ENCODE measurements at places on chromosomes 3 and 15.

DNA sequence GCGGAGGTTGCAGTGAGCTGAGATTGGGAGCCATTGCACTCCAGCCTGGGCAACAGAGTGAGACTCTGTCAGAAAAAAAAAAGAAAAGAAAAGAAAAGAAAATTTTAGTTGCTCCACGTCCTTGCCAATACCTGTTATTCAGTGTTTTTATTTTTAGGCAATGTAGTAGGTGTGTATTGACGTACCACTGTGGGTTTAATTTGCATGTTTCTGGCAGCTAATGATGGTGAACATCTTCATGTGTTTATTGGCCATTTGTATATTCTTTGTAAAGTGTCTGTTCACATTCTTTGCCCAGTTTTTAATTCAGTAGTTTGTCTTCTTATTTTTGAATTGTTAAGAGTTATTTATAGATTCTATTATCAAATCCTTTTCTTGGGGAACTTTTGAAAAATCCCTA, 38.1 kb upstream of the GCSAM start:
- no peak overlapping the region for H3K4me3 ChIP-seq
- H3K27me3 ChIP-seq, result no peaks in the 10 kb centered on the region
- no peaks in the 10 kb centered on the region for H3K4me1 ChIP-seq
- H3K36me3 ChIP-seq, result no peaks in the 10 kb centered on the region
- no peak overlapping the region for H3K27ac ChIP-seq

DNA sequence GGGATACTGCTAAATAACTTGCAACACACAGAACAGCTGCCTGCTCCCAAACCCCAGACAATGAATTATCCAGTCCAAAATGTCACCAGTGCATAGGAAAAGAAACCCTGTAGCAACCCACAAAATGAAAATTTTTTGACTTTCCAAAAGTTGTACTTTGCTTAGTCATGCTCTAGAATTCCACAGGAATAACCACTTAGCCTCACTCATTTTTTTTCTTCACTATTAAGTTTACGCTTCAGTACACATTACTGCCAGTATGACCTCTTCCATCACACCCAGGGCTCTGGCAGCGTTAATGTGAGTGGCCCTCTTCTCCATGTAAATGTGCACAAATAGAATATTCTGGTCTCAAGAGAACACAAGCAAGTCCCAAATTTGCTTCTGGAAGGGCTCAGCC, 259.8 kb downstream of the MAGI1 start:
- no peaks in the 10 kb centered on the region for H3K36me3 ChIP-seq
- DNase-seq, result no peak
- no peaks in the 10 kb centered on the region for H3K27me3 ChIP-seq
- no peak overlapping the region for H3K4me3 ChIP-seq
- no peak overlapping the region for H3K27ac ChIP-seq

DNA sequence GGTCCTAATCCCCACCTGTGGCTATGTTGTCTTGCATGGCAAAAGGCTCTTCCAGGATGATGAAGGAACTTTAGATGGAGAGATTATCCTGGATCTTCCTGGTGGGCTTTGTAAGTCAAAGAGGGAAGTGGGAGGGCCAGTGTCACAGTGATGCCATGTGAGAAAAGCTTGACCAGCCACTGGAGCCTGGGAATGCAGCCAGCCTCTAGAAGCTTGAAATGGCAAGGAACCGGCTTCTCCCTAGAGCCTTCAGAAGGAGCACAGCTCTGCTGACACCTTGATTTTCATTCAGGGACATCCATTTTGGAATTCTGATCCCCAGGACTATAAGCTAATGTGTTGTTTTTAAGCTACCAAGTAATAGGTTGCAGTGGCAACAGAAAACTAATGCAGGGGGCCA, 58.3 kb downstream of the CLEC3B start:
- DNase-seq, result no peak
- H3K4me3 ChIP-seq, result no peak overlapping the region
- H3K36me3 ChIP-seq, result no peaks in the 10 kb centered on the region
- H3K4me1 ChIP-seq, result no peaks in the 10 kb centered on the region
- no peak overlapping the region for H3K27ac ChIP-seq
- H3K27me3 ChIP-seq, result no peaks in the 10 kb centered on the region

DNA sequence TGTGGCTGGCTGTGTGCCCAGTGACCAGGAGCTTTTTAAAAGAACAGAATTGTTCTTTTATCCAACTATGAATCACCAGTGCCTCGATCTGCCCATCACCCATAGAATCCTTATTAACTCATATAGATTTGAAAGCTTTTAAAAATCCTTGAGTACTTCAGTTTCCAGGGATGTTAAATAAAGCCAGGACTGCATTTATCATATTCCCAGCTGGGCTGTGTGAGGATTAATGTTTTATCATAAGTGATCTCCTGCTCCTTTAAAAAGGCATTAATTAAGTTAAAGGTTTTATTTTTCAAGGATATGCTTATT, 234.0 kb downstream of the MYRIP start:
- H3K36me3 ChIP-seq, result no peaks in the 10 kb centered on the region
- DNase-seq, result no peak
- H3K27me3 ChIP-seq, result no peaks in the 10 kb centered on the region
- H3K4me3 ChIP-seq, result no peak overlapping the region
- H3K4me1 ChIP-seq, result no peaks in the 10 kb centered on the region
- no peak overlapping the region for H3K27ac ChIP-seq

GRCh38 chr3:14330508-14330907, 71.9 kb upstream of the SLC6A6 start:
- no peak for DNase-seq
- H3K27me3 ChIP-seq, result no peaks in the 10 kb centered on the region
- no peaks in the 10 kb centered on the region for H3K4me1 ChIP-seq
- no peaks in the 10 kb centered on the region for H3K36me3 ChIP-seq
- no peak overlapping the region for H3K4me3 ChIP-seq

DNA sequence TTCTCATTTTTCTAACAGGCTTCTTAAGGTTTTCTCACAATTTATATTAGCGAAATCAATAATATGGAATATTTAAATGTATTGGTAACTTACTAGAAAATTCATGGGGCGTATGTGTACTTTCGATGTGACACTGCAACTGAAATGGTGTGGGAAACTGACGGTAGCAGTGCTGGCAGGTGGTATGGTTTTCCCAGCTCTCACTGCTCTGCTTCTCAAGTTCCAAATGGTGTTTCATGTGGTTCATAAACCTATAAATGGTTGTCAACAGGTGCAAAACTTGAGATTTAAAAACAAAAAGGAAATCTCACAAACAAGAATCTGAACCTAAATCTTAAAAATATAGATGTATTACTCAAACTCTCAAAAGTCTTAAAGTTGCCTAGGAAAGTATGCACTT, 54.7 kb downstream of the ZNF280D start:
- no peaks in the 10 kb centered on the region for H3K4me1 ChIP-seq
- DNase-seq, result no peak
- no peak overlapping the region for H3K4me3 ChIP-seq

- no peak for DNase-seq
- no peaks in the 10 kb centered on the region for H3K27me3 ChIP-seq
- no peak overlapping the region for H3K4me3 ChIP-seq
Observed at GRCh38 chr15:24878153-24878552, 76.6 kb upstream of the SNRPN start.

DNA sequence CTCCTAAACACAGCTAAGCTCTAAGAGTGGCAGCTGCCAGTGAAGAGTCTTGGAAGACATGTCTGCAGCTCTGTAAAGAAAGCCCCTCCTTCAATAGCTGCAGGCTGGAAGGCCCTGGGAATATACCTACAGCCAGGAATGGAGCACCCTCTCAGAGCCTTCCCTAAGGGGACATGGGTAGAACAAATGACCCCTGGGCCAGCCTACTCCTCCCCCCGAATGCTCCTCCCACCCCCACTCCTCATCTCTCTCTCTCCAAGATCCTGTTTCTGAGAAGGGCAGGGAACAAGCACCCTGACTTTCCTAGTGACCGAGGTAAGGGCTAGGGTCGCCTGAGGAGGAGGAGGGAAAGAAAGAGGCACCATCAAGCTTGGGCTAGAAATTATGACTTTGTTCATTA, 20.7 kb downstream of the CPNE4 start:
- peaks cover 4% of the 10 kb centered on the region for H3K27me3 ChIP-seq
- H3K36me3 ChIP-seq, result no peaks in the 10 kb centered on the region
- no peak overlapping the region for H3K27ac ChIP-seq
- no peaks in the 10 kb centered on the region for H3K4me1 ChIP-seq
- H3K4me3 ChIP-seq, result no peak overlapping the region

DNA sequence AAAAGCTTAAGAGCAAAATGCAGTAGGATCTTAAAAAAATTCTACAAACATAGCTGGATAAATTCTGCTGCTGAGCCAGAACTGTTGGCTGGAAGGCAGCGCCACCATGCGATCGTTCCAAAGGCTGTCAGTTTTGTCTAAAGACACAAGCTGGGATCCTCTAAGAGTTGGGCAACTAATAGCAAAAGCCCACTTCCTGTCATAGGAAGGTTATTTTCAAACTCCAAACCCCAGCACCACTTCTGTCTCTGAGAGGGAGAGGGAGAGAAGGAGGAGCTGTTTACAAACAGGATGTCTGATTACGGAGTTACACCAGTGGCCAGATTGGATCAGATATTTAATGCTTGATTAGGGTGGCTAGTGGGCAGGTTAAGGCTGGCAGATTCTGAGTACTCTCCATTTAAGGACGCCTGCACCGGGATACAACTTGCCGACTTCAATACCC, 44.0 kb downstream of the EIF4E3 start:
- H3K36me3 ChIP-seq, result peaks cover 24% of the 10 kb centered on the region
- no peaks in the 10 kb centered on the region for H3K27me3 ChIP-seq
- DNase-seq, result no peak
- no peaks in the 10 kb centered on the region for H3K4me1 ChIP-seq

DNA sequence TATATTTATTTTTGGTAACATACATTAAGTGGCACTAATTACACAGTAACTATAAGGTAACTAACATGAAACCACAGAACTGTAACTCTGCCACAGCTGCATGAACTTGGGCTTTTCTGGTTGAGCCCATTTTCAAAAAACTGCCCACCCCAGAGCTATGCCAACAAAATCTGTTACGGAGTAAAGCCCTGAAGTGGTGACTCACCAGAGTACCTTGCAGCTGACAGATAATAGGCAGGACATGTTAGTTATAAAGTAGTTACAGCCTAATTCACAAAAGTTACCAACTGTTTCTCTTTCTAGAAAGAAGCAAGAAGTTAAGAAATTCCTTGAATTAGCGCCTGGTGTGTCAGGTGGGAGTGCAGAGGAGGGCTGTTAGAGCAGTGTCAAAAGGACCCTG, 1.5 kb upstream of the GPX1 start:
- peaks cover 41% of the 10 kb centered on the region for H3K36me3 ChIP-seq
- no peak overlapping the region for H3K27ac ChIP-seq
- H3K27me3 ChIP-seq, result no peaks in the 10 kb centered on the region
- DNase-seq, result no peak
- no peak overlapping the region for H3K4me3 ChIP-seq
- peaks cover 26% of the 10 kb centered on the region for H3K4me1 ChIP-seq

- no peaks in the 10 kb centered on the region for H3K27me3 ChIP-seq
- H3K4me3 ChIP-seq, result no peak overlapping the region
- H3K27ac ChIP-seq, result no peak overlapping the region
- no peaks in the 10 kb centered on the region for H3K36me3 ChIP-seq
- no peak for DNase-seq
Observed at GRCh38 chr3:80785475-80785874, 976.0 kb downstream of the GBE1 start.

- H3K4me3 ChIP-seq, result no peak overlapping the region
- no peaks in the 10 kb centered on the region for H3K36me3 ChIP-seq
- H3K27ac ChIP-seq, result no peak overlapping the region
- DNase-seq, result no peak
- no peaks in the 10 kb centered on the region for H3K27me3 ChIP-seq
Observed at GRCh38 chr15:88019656-88020055, 236.9 kb downstream of the NTRK3 start.

DNA sequence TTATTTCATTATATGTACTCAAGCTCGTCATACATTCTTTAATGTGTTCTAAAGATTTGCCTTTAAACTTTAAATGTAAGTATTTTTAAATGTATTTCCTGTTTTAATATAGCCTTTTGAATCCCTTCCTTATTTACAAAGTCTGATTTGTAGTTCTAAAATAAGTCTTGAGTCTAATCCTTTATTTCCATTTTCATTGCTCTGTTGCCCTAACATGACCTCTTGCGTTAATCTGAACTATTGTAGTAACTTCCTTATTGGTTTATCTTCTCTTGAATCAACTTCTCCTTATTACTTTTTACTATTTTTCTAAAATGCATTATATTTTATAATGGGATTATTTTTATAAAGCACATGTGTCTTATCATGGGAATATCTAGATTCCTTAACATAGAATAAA, 24.0 kb downstream of the KNL1 start:
- no peaks in the 10 kb centered on the region for H3K36me3 ChIP-seq
- H3K4me3 ChIP-seq, result no peak overlapping the region
- DNase-seq, result no peak
- no peaks in the 10 kb centered on the region for H3K27me3 ChIP-seq
- no peaks in the 10 kb centered on the region for H3K4me1 ChIP-seq

DNA sequence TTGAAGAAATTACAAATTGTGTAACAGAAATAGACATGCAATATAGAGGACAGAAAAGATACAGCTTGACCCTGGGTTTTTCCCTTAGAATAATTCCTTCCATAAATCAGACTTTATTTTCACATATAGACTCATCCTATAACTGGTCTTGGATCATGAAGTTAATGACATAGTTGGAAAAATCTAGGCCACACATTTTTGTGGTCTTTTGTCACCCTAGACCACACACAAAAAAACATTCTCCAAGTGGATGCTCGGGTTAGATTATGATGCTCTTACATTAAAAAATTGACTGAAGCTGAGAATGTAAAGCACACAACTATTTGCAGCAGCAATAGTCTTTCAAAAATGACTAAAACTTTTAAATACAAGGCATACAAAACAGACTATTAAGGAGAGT, 7.5 kb upstream of the PLA2G4D start:
- no peaks in the 10 kb centered on the region for H3K27me3 ChIP-seq
- DNase-seq, result no peak
- H3K4me3 ChIP-seq, result no peak overlapping the region
- H3K27ac ChIP-seq, result no peak overlapping the region
- no peaks in the 10 kb centered on the region for H3K36me3 ChIP-seq
- no peaks in the 10 kb centered on the region for H3K4me1 ChIP-seq

DNA sequence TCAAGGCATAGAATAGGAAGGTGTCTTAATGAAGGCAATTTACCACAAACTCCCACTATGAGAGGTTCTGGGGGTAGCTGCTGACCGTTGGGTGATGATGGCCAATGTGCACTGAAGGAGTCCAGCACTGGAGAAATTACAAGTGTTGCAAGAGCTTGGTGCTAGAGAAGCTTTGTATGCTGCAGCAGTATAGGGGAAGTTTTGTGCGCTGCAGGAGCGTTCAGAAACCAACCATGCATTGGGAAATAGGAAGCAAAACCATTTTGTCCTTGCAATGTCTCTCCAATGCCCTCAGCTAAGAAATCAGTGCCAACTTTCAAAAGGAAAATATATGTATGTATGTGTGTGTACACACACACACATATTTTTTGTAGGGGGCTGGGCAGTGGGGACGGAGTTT, 441.6 kb upstream of the NAALADL2 start:
- H3K4me1 ChIP-seq, result no peaks in the 10 kb centered on the region
- no peak for DNase-seq

GRCh38 chr3:146682171-146682570, 77.0 kb upstream of the PLSCR5 start:
- no peaks in the 10 kb centered on the region for H3K27me3 ChIP-seq
- no peaks in the 10 kb centered on the region for H3K36me3 ChIP-seq
- no peak overlapping the region for H3K4me3 ChIP-seq
- DNase-seq, result no peak
- H3K27ac ChIP-seq, result no peak overlapping the region
- no peaks in the 10 kb centered on the region for H3K4me1 ChIP-seq

GRCh38 chr3:197103766-197104165, 74.1 kb upstream of the MELTF start:
- no peaks in the 10 kb centered on the region for H3K4me1 ChIP-seq
- no peaks in the 10 kb centered on the region for H3K27me3 ChIP-seq

Measured in effector memory CD4-positive, alpha-beta T cell (primary cell).